ENCODE measurements at places on chromosomes 4 and X. TPM values are rescaled to one million over a fixed set of nuclear protein-coding genes. Genes with fewer than 3 reads are reported as not detected.

Gene ERCC6L
- 0.85 TPM for total RNA-seq

DNA sequence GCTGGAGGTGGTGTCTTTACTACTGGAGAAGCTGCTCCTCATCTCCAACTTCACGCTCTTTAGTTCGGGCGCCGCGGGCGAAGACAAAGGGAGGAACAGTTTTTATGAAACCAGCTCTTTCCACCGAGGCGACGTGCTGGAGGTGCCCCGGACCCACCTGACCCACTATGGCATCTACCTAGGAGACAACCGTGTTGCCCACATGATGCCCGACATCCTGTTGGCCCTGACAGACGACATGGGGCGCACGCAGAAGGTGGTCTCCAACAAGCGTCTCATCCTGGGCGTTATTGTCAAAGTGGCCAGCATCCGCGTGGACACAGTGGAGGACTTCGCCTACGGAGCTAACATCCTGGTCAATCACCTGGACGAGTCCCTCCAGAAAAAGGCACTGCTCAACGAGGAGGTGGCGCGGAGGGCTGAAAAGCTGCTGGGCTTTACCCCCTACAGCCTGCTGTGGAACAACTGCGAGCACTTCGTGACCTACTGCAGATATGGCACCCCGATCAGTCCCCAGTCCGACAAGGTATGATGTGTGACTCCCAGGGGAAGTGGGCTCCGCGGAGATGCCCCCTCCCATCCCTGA lies 634 bp downstream of the LRAT start:
- peak overlapping the region; percentile 29 for H3K4me3 ChIP-seq
- H3K27me3 ChIP-seq: no peaks in the 10 kb centered on the region
- no peaks in the 10 kb centered on the region for H3K36me3 ChIP-seq

Gene NMU
- 2.5 TPM for total RNA-seq

GRCh38 chr4:146638786-146639505 lies at the start of gene POU4F2:
Gene POU4F2, plus strand, starts transcription at chr4:146638893. Its CDS starts 248 bp downstream, at chr4:146639141.
- no peak within 1 kb of the TSS for H3K27ac ChIP-seq
- no peak for DNase-seq
- H3K4me3 ChIP-seq: peak within 1 kb of the TSS; percentile 2

DNA sequence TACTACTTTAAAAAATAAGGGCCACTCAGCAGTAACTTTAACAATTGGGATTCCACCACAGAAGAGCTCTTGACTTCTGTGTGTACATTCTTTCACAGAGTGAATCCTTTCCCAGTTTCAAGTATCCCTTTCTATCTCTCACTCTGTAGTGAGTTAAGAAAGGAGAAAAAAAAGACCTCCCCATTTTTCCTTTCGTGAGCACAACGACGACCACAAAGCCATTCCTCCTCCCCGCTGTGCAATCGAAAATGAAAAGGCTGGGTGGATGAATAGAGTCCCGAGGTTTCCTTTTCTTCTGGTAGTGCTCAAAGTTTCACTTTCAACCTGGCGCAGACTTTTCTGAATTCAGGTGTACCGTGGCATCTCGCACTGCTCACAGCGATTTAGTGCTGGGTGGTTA lies 58.0 kb downstream of the TAB3 start:
- no peak for DNase-seq
- no peaks in the 10 kb centered on the region for H3K36me3 ChIP-seq
- no peaks in the 10 kb centered on the region for H3K4me1 ChIP-seq

GRCh38 chr4:54659313-54659712 lies 1.6 kb downstream of the KIT start:
- no peak overlapping the region for H3K27ac ChIP-seq
- peak overlapping the region; percentile 45 for H3K4me3 ChIP-seq
- DNase-seq: no peak
- no peaks in the 10 kb centered on the region for H3K27me3 ChIP-seq
- no peaks in the 10 kb centered on the region for H3K36me3 ChIP-seq
- no peaks in the 10 kb centered on the region for H3K4me1 ChIP-seq

GRCh38 chrX:64427281-64427680 lies 32.0 kb upstream of the MTMR8 start:
- no peak for DNase-seq
- H3K4me1 ChIP-seq: no peaks in the 10 kb centered on the region
- no peaks in the 10 kb centered on the region for H3K27me3 ChIP-seq

DNA sequence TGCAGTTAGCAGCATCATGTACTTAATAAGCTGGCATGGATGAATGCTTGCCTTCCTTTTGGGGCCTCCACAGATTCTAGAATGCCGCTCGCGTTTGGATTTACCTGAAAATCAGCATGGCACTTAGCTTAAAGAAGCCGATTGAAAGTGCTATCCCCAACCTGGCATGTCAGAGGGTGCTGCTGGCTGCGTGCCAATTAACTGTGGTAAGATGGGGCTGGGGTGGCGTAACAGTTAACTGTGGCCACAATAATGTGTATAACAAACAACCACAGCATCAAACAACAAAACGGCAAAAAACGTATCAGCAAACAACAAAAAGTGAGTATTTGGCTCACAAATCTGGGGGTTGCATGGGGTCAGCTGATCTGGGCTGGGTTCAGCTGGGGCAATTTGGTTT lies 70.5 kb downstream of the CBLL2 start:
- H3K27me3 ChIP-seq: no peaks in the 10 kb centered on the region
- no peak overlapping the region for H3K4me3 ChIP-seq
- no peak overlapping the region for H3K27ac ChIP-seq
- H3K36me3 ChIP-seq: no peaks in the 10 kb centered on the region
- H3K4me1 ChIP-seq: no peaks in the 10 kb centered on the region

All from prostate gland (tissue), 2 donors.